ENCODE measurements at places on chromosomes 4 and X. TPM values are rescaled to one million over a fixed set of nuclear protein-coding genes. Genes with fewer than 3 reads are reported as not detected.

The SAGE1 gene
- total RNA-seq, result not detected

The XPNPEP2 gene
- 1.2 TPM for total RNA-seq

The DACH2 gene
- total RNA-seq, result 4.2 TPM

The TMPRSS11A gene
- total RNA-seq, result 0.81 TPM

The APLN gene
- total RNA-seq, result 1.2 TPM

The MAGEC3 gene
- total RNA-seq, result not detected

The MCF2 gene
- total RNA-seq, result 0.22 TPM

The LRCH2 gene
- 4.8 TPM for total RNA-seq

The TRO gene
- 39.6 TPM for total RNA-seq

The RNF175 gene
- 11.3 TPM for total RNA-seq

The TSC22D3 gene
- 21.0 TPM for total RNA-seq

The DDX53 gene
- not detected for total RNA-seq

The MAGEA4 gene
- total RNA-seq, result not detected

Measured in type B pancreatic cell (in vitro differentiated cells).